B cell (primary cell): ENCODE measurements at places on chromosomes 5 and 9. TPM values are rescaled to one million over a fixed set of nuclear protein-coding genes. Genes with fewer than 3 reads are reported as not detected.

AGXT2 gene
- not detected in 2 replicates for total RNA-seq

ANKRD55 gene
- total RNA-seq = not detected in 2 replicates

ECSCR gene
- total RNA-seq = not detected in 2 replicates

CTNND2 gene
- total RNA-seq = not detected in 2 replicates
